ENCODE measurements at places on chromosomes 12 and 14.

GRCh38 chr12:103093499-103094106 lies 136.1 kb downstream of the ASCL1 start:
- no peak for DNase-seq

DNA sequence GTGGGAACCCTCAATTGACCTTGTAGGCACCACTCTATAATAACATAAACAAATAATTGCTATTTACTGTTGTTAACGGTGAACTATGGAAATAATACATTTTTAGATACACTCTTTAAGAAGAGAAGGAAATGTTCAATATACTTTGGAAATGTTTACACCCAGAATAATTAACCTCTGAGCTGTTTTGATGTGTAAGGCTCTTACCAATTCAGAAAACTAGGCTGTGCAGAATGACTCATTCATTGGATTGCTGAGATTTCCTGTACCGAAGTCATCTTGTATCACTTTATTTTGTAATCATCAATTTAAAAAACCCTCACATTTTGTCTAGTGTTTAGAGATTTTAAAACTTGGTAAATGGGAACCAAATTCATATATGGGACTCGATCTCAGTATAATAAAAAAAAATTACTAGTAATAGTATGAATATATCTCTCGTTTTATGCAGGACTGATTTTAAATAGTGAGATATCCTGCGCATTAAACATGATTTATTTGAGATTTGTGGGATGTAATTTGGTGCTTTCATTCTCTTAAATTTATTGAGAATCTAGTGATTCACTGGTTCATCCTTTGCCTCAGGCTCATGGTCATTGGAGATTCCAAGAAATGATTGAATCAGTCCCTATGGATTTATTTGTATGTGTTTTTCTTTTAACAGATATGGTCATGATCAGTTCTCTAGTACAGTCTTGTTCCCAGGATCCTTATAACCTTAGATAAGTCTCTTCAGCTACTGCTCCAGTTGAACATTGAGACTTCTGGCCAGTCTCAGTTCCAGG lies 3.9 kb downstream of the SAMD4A start:
- no peak for DNase-seq

DNA sequence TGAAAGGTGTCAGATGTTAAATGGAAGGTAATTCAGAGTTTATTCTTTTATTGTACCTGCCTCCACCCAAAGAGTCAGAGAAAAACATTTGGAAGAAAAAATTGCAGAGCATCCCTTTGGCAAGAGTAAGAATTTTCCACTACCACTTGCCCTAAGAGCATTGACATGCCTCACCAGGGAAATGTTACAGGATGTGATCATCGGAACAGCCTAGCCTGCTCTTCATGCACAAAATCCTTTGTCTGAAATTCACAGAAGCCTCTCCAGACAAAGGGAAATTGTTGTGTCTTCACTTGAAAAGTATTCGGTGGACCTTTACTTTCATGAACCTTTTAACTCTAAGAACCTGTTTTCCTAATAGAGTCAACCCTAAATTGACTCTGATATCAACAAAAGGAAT lies 36.9 kb downstream of the ATP2A2 start:
- DNase-seq, result no peak

- DNase-seq, result no peak
Observed at GRCh38 chr12:51187370-51187987, 14.5 kb upstream of the TFCP2 start.

GRCh38 chr12:104985206-104985605 lies 910 bp upstream of the NOPCHAP1 start:
- DNase-seq, result no peak

DNA sequence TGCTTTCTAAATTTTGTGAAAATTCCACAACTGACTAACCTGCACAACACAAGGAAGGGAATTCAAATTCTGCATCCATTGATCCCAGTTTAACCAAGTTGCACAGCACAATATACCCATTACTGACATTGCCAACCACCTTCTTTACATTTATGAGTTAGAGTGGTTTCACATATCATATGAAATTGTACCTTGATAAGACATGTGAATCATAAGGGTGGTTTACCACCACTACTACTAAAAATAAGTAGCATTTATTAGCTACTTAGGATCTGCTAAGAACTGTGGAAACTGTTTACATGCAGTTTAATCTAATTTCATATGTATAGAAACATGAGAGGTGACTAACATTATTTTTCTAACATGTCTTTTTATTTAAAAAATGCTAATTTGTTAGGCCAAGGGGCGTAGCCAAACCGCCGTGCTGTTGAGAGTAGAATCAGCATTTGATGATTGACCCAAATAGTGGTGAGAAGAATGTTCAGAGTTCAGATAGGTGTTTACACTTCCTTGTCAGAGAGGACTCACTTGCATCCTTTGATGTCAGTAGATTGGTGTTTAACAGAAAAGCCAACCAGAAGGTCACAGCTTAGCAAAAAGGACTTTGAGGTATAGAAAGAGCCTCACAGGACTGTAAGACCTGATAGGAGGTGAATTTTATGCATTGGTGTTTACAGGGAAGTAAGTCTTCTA lies 56.2 kb downstream of the LRFN5 start:
- no peak for DNase-seq

DNA sequence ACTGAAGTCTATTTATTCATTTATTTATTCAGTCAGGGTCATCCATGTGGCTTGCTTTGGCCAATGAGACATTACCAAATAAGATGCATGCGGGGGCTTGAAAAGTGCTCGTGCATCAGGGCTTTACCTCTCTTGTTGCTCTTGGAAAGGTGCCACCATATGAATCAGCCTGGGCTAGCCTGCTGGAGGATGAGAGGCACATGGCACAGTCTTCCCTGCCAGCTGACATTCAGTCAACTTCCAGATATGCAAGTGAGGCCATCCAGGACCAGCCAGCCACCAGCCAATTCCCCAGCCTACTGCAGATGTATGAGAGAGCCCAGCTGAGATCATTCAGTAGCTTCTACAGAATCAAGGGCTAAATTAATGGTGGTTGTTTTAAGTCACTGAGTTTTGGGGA lies 105.2 kb upstream of the RPH3A start:
- DNase-seq, result no peak

DNA sequence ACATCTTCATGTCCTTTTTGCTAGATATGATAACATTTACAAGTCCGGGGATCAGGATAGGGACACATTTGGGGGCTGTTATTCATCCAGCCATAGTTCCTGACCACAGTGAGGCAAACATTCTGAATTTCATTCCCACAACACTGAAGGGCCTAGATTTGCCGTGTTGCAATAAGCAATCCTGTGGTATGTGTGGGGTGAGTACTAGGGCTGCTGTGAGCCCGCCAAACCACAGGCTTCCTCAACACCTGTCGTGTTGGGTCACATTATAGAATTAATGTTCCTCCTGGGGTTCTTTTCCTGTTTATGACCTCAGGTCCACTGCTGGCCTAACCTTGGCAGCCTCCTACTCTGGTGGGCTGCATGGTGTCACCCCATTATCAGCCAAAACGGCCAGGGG lies 119.2 kb downstream of the TBC1D30 start:
- DNase-seq, result no peak

DNA sequence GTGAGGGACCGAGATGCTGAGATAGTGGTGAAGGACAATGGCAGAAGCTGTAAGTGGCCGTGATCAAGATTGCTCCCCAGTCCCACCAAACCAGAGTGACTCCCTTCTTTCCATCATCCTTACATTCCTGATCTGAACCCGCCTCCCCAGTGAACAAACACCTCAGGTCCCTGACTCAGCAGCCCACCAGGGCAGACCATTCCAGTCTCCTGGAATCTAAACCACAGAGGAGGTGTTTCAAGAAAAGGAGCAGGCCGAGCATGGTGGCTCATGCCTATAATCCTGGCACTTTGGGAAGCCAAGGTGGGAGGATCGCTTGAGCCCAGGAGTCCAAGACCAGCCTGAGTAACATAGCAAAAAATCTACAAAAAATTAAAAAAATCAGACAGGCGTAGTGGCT lies 6.6 kb downstream of the ERBB3 start:
- DNase-seq, result no peak

- no peak for DNase-seq
Observed at GRCh38 chr12:76866151-76866567, 12.7 kb downstream of the CSRP2 start.

DNA sequence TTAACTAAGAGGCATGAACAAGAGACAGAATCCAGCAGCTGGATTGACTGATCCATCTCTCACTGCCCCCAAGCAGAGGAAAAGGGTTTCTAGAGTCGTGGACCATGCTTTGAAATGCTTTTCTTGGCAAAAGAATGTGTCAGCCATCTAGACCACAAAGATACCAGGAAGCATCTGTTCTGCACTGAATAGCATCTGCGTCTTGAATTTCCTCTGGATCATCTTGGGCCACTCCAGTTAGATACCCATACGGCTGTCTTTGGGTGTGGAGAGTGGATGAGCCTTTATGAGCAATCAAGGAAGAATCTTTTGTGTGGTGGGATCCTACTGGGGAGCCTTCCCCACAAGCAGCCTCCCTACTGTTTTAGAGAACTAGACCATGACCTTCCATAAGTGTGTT lies 16.0 kb upstream of the RFX4 start:
- DNase-seq, result no peak

GRCh38 chr14:104370256-104370870 lies 209.2 kb upstream of the C14orf180 start:
- DNase-seq, result no peak

- no peak for DNase-seq
Observed at GRCh38 chr12:51793201-51793600, 55.3 kb downstream of the FIGNL2 start.

GRCh38 chr14:104285508-104285840 lies 147.1 kb downstream of the KIF26A start:
- DNase-seq, result no peak

DNA sequence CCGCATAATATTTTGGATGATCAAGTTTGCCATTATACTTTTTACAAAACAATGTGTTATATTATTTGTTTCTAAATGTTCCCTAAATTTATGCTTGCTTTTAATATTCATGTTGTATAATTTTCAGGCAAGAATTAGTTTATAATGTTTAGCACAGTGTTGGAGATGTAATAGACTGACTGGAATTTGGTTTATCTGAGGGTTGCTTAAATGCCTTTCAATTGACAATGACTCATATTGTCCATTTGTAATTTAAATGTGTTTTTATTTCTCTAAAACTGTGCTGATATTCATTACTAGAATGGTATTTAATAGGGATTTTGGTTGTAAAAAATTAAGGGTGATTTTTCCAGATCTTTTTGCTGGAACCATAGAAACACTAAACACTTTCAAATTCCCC lies 788.4 kb downstream of the SLC6A15 start:
- no peak for DNase-seq

DNA sequence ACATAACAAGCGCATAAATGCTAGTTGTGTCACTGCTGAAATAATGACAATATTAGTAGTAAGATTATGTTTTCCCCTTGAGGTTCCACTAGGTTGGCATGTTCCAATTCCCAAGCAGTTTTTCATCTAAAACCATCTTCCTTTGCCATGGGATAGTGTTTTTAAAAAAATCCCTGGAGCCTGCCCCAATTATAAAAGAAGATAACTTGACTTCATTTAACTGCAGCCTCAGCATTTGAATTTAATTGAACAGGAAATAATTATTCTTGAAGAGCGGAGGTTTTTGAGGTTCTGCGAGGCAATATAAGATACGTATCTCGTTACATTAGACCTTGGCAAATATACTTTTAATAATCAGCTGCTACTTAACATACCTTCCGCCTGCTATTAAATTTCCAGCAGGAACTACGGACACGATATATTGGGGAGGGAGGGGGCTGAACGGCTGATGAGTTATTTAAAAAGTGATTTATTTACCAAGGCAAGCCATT lies 65.2 kb upstream of the HSPB8 start:
- DNase-seq, result no peak

- no peak for DNase-seq
Observed at GRCh38 chr12:76539727-76540126, 19.8 kb downstream of the OSBPL8 start.

DNA sequence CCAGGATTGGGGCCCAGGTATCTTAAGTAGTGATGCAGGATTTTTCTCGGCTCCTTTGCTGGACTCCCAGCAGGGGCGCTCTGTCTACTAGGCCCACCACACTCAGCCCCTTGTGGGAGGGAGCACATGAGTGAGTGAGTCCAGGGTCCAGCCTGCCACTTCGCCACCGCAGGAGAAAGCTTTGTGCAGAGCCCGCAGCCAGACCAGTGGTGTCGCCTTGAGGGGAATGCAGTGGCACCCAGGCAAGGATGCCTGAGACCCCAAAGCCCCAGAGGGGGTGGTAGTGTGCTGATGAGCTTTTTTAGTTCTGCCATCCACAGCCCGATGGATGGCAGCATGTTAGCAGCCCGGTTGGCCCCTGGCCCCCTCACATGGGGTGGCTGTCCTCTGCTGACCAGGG lies 5.4 kb upstream of the MRPS35 start:
- no peak for DNase-seq

GRCh38 chr12:109307051-109307450 lies 2.0 kb downstream of the FOXN4 start:
- no peak for DNase-seq

DNA sequence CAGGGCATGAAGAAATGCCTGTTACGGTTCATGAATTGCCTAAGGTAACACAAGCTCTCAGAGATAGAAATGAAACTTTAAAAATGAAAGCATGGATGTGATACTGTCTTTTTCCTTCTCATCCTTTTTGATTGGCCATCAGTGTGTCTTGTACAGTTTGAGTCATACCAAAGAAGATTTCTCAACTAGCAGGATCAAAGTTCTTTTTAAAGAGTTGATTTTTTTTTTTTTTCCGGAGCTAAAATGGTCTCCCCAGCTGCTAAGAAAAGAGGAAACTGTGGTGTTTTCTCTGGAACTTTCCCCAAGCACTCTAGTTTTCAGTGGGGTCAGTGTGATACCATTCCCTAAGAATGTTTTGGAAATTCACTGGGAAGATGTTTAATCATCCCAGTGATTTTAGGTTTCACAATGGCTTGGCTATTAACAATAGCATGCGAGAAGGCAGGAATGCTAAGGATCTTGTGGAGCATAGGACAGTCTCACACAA lies 105.0 kb downstream of the ETNK1 start:
- DNase-seq, result no peak

GRCh38 chr12:71190822-71191221 lies 33.0 kb upstream of the TSPAN8 start:
- DNase-seq, result no peak

GRCh38 chr14:23544511-23545447 lies 6.8 kb downstream of the ZFHX2 start:
- DNase-seq, result peak; percentile 83

DNA sequence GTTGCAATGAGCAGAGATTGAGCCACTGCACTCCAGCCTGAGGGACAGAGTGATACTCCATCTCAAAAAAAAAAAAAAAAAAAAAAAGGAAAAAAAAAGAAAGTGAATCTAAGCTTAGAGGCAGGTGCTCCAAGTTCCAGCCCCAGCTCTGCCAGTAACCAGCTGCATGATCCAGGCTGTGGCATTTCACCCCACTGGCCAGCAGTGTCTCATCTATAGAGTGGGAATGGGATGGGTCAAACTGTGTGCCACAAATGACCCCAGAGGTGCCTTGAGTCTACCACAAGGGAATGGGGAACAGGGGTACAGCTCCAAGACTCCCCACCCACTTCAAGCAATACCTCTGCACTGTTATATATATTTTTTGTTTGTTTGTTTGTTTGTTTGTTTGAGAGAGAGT lies 5.0 kb downstream of the PLEKHD1 start:
- DNase-seq, result no peak
